ENCODE measurements at places on chromosomes 4 and X.

DNA sequence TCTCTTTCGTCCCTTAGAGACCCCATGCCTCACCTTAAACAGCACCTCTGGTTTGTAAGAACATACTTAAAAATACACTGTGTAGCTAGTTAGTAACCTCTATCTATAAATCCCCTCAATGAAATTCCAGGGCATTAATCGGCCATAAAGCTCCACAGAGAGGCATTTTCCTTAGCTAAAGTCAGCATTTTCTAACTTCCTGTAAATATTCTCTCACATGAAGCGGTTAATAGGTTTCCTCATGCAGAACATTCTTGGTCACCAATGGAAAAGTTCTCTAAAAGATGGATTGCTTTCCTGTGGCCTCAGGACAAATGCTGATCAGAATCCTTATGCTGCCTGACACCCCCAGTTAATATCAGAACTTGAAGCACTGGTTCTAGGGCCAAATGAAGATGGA is 248.6 kb upstream of the BOD1L1 start:
- no peak for DNase-seq

- DNase-seq: no peak
These were observed 9.7 kb upstream of the PLAC8 start for GRCh38 chr4:83124111-83124780.

DNA sequence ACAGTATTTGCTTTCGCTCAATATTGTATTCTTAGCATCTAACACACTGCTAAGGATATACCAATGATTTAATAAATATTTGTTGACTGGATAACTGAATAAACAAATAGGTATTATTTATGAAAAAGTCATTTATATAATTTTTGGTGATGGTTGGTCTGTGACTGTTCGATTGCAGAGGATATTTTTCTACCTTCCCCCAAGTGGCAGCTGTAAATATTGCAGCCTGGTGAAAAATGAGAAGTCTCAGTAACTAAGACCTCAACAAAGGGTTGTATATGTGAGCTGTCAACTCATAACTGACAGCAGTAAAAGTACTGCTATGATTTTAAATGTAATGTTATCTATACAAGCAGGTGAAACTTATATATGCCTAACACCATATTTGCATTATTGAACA is 36.0 kb downstream of the HTR2C start:
- DNase-seq: no peak

GRCh38 chrX:22746081-22746480 is 253.7 kb upstream of the DDX53 start:
- DNase-seq: peak; percentile 14

DNA sequence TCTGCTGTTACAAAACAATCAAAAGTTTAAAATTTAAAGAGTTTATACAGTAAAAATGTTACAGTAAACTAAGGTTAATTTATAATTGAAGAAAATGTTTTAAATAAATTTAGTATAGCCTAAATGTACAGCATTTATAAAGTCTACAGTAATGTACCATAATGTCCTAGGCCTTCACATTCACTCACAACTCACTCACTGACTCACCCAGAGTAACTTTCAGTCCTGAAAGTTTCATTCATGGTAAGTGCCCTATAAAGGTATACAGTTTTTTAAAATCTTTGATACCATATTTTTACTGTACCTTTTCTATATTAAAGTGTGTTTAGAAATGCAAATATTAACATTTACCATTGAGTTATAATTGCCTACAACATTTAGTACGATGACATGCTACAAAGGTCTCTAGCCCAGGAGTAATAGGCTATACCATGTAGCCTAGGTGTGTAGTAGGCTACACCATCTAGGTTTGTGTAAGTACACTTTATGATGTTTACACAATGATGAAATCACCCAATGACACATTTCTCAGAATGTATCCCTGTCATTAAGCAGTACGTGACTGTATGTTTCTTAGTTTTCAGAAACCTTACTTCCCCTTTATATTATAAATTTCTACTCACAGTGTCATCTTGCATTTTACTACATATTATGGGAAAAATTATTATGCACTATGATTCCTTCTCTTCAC is 320.8 kb downstream of the ADAM29 start:
- no peak for DNase-seq
